ENCODE measurements at places on chromosomes 1 and 21. TPM values are rescaled to one million over a fixed set of nuclear protein-coding genes. Genes with fewer than 3 reads are reported as not detected.
A peak's percentile ranks its signal among the peaks of the same experiment; 100 is the strongest.

GRCh38 chr1:202250982-202251381 lies 57.4 kb downstream of the LGR6 start:
- no peak for DNase-seq

Gene TENT5C
- 4.9 TPM for total RNA-seq

Gene RGS18
- not detected for total RNA-seq

DNA sequence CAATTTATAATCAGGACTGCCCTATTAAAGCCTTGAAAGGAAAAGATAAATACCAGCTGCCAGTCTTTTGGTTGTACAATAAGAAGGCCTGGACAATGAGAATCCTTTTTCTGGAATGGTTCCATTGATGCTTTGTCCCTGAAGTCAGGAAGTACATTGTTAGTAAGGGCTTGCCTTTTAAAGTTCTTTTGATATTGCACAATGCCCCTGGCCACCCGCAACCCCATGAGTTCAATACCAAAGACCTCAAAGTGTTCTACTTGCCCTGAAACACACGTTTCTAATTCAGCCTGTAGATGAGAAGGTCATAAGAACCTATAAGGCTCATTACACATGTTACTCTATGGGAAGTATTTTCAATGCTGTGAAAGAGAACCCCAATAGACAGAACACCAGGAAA lies 112.1 kb downstream of the OLFM3 start:
- DNase-seq: no peak

DNA sequence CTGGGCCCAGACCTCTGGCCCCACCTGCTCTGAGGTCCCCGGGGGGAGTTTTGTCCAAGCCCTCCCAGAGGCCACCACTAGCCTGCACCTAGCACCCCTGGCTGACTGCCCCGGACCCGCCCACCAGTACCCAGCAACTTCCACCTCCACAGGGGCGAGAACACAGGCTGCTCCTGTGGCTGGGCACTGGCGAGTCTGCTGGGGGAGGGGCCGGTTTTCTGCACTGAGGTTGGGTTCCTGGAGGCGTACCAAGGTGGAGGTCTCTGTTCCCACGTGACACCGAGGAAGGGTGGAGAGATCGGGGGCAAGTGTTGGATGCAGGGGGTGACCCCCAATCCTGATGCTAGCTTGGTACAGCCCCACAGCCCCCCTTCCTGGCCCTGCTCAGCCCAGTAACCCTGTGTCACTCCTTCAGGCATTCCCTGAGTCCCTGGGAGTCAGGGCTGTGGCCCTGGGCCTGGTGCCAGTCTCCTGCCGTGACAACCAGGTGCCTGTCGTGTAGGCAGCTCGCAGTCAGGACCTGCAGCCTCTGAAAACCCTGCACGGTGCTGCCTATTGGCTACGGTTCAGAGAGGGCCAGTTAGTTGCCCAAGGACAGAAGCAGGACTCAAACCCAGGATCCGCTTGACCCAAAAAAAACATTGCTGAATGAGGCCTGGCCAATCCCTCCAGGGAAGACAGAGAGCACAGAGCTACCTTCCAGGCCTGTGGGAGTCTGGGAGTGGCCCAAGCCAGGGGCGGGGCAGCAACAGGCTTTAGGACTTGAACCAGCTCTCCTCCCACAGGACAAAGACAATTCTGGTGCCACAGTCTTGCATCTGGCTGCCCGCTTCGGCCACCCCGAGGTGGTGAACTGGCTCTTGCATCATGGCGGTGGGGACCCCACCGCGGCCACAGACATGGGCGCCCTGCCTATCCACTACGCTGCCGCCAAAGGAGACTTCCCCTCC lies 3.1 kb downstream of the ESPN start:
- DNase-seq: no peak

DNA sequence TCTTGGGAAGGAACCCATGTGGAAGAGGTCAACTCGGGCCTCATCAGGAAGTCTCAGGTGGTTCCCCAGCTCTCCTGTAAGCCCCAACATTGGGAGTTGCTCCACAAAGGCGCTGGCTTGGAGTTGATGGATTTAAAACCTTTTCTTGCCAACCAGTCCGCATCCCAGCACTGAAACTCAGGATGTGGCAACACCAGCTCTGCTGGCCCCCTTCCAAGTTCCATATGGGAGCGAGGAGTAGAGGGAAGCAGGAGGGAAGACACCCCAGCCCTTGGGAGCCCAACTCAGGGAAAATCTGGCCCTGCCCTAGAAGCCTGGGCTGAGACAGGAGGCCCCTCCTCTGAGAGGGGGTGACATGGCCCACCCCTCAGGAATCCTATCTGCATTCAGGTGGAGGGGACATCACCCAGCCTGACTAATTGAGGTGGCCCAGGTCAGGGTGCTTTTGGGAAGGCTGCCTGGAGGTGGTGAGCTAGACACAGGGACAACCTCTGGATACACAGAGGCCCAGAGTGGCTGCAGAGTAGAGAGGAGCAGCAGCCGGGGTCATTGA lies 33.1 kb upstream of the DMBX1 start:
- no peak for DNase-seq

Gene ZSWIM5
- total RNA-seq: 1.2 TPM

DNA sequence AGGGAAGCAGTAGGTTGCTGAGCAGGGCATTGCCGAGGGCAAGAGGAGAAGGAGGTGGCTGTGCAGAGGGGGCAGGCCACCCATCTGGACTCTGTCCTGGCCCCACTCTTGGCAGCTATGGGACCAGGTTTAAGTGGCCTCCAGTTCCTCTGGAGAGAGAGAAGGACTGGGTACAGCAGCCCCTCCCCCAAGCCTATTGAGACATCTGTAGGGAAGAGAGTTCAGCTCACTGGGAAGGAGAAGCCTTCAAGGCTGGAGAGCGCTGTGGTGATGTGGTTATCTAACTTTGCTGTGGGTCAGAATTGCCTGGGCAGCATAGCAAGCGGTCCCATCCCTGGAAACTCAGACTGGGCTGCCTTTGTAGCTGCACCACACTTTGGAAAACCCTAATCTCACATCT lies 93.9 kb downstream of the KCNJ15 start:
- no peak for DNase-seq

GRCh38 chr1:180219776-180220175 lies 10.3 kb upstream of the LHX4 start:
- DNase-seq: no peak

DNA sequence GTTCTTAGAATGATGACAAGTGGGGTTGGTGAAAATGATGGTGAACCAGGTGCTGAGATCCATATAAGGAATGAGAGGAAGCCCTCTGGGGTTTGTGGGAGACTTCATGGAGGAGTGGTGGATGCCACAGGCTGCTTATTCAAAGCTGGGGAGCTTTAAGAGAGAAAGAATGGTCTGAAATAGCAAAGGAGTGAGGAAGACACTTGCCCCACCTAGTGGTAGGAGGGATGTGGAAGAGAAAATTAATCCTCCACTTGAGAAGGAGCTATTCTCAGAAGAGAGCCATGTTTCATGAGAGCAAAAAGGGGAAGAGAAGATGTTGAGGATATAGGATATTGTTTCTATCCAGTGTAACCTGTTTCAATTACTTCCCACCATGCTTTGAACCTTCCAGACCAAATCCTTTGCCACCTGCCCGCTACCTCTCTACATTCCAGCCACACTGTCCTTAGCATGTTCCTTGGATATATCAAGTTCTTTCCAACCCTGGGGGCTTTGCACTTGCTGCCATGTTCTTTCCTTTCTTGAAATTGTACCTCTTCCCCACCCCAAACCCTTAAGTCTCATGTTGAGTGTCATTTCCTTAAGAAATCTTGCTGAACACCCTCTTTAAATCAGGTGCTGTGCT lies 19.6 kb upstream of the ZNF648 start:
- no peak for DNase-seq

Gene RGL1
- 1.9 TPM for total RNA-seq

Gene COX20
- 35.8 TPM for total RNA-seq

DNA sequence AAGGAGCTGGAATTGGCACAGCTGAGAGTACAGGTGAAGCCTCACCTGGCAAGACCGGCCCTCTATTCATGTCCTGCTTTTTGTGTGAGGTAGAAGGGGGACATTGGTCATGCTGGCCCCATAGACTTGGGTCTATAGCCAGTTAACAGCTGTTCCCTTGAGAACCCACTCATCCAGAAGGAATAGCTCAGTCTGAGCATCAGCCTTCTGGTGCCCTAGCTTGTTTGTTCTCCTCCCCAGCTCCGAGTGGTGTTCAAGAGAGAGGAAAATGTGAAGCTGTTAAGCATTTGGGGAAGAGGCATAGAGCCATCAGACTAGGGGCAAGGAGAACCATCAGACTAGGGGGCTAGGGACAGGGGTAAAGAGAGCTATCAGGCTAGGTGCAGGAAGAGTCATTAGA lies 290.9 kb downstream of the SIPA1L2 start:
- no peak for DNase-seq

Gene LEPROT
- 36.4 TPM for total RNA-seq

DNA sequence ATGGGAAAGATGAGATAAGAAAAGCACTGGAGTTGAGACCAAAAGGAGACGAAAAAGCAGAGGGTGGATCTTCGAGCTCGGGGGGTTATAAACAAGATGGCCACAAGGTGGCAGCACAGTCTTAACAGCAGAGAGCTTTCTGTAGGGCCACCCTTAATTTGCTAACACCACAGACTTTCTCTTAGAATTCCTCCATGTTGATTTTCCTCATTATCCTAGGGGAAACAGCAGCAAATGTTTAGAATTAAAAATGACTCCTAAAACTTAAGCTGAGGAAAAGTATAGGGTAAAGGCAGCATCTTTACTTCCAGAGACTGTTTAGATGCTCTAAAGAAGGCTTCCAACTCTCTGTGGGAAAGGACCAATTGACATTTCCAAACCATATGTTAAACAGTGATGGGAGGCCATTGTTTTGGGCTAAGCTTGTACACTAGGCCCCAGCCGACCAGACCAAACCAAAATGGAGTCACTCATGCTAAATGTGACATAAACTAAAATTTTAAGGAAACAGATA lies 2.5 kb upstream of the APOBEC4 start:
- DNase-seq: peak; percentile 63

Gene CD160
- total RNA-seq: not detected

- no peak for DNase-seq
Observed at GRCh38 chr1:239826736-239827135, 264.9 kb upstream of the FMN2 start.

Gene S100A7
- total RNA-seq: not detected

GRCh38 chr1:48109390-48110013 lies 112.3 kb upstream of the TRABD2B start:
- DNase-seq: no peak

DNA sequence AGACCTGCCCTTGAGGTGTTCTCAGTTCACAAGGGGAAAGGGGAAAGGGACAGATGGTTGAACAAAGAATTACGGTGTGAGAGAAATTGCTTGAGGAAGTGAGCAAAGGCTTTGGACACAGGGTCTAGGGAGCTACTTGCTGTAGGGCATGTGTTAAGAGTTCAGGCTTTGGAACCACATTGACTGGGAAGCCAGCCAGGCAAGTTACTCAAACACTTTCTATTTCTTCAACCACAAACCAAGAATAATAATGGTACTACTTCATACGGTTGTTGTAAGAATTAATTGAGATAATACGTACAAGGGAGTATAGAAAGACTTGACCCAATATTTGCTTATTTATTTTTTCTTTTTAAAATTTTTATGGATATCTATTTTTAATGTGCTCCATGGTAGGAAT lies 26.6 kb downstream of the AK4 start:
- no peak for DNase-seq

GRCh38 chr1:35112668-35113067 lies 33.5 kb downstream of the ZMYM1 start:
- DNase-seq: no peak

DNA sequence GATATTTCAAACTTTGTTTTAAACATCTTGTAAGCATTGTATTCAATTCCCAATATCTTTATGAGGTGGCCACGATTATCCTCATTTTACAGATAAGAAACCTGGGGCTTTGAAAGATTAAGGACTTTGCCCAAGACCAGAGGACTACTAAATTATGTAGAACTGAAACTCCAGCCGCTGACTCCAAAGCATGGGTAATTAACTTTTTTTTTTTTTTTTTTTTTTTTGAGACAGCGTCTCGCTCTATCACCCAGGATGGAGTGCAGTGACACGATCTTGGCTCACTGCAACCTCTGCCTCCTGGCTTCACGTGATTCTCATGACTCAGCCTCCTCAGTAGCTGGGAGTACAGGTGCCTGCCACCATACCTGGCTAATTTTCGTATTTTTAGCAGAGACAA lies 68.7 kb downstream of the ALG14 start:
- DNase-seq: no peak

DNA sequence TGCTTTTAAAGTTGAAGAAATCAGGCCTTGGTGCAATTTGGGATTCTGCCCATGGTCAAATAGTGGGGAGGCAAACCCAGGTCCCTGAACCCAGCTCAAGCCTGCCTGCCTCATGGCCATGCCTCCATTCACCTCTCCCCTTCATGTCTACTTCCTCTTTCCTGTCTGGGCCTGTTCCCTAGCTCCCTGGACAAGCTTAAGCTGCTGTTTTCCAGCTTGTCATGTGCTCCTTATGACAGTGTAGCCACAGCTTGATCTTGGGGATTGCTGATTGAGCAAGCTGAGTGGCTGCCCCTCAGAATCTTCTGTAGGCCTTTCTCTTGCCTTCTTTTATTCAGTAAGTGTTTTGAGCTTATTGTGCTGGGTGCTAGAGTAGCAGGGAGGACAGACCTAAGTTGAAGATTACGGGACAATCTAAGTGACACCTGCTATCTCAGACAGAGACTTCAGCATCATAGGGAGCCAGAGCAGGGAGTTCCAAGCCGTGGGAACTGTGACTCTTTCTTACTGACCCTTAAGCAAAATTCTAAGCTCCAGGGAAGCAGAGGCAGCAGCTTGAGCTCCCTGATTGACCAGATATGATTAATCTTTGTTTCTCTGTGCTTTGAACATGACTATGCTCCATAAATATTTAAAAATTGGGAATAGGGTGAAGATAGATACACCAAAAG lies 520 bp upstream of the MR1 start:
- no peak for DNase-seq

- peak; percentile 67 for DNase-seq
Observed at GRCh38 chr1:923131-923990, at the start of gene SAMD11. SAMD11 (plus strand) TSS chr1:923923; CDS start chr1:924432, 509 bp downstream.

Gene NBL1
- 17.6 TPM for total RNA-seq

DNA sequence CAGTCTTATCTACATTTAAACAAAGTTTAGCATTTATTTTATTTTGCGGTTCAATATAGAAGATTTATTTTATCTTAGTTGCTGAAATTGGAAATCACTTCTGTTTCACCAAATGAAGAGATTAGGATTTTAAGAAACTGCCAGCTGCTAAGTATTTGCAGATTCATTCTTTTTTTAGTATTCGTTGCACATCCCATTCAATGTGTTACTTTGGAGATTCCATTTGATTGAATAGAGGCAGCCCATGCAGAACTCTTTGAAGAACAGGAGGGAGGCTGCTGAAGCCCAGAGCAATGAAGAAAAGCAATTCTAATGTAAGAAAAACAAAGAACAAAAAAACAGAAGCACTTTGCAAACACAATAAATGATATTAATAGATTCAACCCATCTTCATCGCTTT lies 38.6 kb upstream of the IL12RB2 start:
- DNase-seq: no peak

Data from naive thymus-derived CD8-positive, alpha-beta T cell (primary cell).